Femur (tissue), 1 donor: ENCODE measurements at places on chromosomes 12 and 14.

- DNase-seq = no peak
These were observed 20.5 kb upstream of the TESC start for GRCh38 chr12:117119592-117120198.

GRCh38 chr12:73951956-73952703, 585.5 kb upstream of the ATXN7L3B start:
- no peak for DNase-seq

GRCh38 chr12:121334513-121335343, 17.5 kb downstream of the ANAPC5 start:
- DNase-seq = no peak

GRCh38 chr14:34299360-34299759, 162.7 kb downstream of the SPTSSA start:
- DNase-seq = no peak

DNA sequence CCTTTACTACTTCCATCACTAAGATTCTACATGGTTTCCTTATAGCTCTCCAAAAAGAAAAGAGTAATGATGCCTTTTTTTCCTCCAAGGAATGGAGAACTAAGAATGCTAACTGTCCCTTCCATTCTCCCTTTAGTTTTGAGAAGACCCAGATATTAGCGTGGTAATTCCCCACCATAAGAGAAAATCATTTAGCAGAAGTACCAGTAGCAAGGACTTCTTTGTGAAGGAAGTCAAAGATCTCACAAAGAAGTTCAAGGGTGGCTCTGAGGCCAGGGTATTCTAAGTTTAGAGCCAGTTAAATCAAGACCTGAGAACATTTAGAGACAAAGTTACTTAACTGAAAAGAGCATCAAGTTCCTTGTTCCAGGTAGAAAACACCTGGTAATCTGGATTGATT, 7.3 kb downstream of the USP15 start:
- DNase-seq = no peak

GRCh38 chr12:46266382-46266791, 2.5 kb downstream of the SLC38A1 start:
- DNase-seq = no peak

DNA sequence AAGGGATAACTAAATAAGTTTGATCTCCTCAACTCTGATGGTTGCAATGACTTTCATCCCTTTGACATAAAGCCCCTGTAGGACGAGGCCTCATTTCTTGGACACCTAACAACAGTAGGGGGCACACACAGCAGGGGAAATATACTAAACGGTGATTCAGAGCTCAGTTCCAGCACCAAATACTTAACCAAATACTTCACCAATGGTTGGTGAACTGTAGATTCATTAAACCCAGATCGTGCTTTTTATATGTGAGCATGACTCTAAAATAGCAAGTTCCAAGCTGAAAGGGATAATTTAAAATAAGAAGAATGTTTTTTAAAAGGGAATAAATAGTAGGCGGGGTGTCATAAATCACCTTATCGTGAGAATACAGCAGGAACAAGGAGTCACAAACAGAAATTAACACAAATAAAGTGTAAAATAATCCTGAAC, 53.2 kb downstream of the ATG2B start:
- no peak for DNase-seq

DNA sequence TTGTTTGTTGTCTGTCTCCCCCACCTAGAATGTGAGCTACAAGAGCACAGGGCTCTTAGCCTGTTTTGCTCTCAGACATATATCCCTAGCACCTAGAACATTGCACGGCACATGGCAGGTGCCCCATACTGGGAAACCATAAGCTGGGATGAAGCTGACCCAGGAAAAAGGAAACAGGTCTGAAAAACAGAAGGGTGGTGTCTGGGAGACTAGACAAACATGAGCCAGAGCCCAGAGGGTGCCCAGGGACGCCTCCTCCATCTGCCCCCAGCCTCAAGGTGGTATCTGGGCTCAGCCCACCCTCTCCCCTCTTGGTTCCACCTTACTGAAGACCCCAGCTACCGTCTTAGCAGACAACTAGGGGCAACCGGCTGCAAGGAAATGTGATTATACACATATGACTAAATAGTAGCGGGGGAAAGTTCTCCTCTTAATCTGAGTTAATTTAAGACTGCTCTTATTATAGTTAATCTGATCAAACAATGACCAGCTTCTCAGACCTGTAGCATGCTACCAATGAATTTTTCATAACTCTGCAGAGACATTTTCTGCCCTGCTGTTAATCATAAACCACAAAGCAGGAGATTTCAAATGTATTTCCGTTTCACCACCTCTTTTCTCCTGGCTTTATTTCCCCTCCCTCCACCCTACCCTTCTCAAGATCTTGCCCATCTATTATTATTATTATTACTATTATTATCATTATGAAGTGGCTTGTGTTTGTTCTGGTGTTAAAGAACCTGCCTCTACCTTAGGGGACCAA, 31.9 kb downstream of the KSR2 start:
- no peak for DNase-seq

GRCh38 chr14:51094282-51094821, 553 bp downstream of the TRIM9 start:
- DNase-seq = peak; percentile 28

DNA sequence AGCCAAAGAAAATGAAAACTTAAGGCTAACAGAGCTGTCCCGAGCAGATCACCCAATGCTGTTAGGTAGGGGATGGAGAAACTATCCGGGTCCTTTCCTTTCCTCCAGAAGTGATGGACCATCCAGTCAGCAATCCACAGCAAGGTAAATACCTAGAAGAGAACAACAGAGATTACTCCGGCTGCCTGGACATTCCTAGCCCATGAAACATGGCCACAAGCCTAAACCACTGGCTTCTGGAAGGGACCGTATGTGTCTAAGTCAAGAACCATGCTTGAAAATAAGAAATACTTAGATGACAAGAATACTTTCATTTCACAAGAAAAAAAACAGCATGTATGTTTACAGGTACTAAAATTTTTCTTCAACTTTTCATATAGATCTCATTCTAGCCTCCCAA, 152.9 kb downstream of the SLC41A2 start:
- DNase-seq = no peak

- DNase-seq = no peak
These were observed 171.0 kb upstream of the PRICKLE1 start for GRCh38 chr12:42760550-42760949.

DNA sequence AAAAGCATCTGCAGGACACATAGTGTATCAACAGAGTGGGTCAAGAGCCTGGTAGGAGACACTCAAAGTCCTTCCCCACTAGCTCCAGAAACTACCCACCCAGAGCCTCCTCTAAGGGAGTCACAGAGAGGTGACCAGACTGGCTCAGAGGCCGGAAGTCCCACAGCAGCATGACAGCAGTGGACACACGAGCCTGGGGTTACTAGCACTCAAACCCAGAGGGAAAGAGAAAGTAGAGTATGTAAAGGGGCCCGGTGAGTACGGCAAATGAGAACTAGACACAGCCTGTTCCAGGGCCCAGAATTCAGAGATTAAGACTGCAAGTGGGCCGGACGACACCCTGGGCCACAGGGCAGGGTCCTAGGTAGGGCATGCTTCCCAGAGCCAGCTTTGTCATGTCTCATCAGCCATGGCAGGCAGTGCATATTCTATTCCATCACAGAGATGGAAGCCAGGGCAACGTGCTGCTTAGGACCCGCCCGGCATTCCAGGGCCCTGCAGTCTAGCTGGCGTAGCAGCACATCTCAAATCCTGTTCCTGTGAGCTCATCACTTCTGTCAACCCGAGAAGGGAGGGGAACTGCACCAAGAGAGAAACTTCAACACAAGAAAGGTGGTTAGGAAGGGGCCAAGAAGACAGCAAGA, 4.2 kb downstream of the IFFO1 start:
- DNase-seq = peak; percentile 59

- DNase-seq = no peak
These were observed 191.7 kb upstream of the DIO2 start for GRCh38 chr14:80403036-80403435.

- peak; percentile 41 for DNase-seq
These were observed 242.0 kb downstream of the NEDD1 start for GRCh38 chr12:97148941-97149559.

DNA sequence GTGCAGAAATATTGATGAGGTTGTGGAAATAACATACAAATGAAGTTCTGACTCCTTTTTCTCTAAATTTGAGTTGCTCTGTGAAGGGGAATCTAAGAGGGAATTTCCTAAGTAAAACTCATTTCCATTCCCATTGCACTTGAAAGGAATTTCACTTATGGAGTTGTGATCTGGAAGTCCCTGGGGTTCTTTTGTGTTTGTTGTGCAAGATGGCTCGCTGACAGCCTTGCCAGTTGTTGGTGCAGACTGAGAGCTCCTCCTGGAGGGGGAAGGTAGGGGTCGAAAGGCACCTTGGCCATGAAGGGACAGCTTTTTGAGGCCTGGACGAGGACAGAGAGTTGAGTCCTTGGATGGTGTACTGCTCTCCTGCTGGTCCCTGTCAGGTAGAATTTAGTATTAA, 72.0 kb downstream of the C12orf56 start:
- DNase-seq = no peak

DNA sequence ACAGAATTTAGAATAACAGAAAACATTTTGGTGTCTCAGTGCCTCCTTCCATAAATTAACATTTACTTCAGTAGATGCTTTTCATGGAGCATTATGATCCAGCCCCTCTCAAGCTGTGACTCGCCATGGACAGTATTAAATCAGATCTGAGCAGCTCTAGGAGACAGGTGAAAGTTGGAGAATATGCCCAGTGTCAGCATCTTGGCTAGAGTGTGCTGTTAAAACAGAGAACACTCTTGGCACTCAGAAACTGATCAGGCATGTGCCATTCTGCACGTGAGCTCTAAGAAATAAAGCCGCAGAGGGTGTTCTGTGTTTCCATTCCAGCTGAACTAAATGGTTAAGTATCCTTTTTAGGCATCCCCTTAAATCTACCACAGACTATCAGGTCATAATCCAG, 68.0 kb downstream of the DIP2B start:
- no peak for DNase-seq

- no peak for DNase-seq
These were observed 8.3 kb downstream of the GALNT16 start for GRCh38 chr14:69268223-69268622.

DNA sequence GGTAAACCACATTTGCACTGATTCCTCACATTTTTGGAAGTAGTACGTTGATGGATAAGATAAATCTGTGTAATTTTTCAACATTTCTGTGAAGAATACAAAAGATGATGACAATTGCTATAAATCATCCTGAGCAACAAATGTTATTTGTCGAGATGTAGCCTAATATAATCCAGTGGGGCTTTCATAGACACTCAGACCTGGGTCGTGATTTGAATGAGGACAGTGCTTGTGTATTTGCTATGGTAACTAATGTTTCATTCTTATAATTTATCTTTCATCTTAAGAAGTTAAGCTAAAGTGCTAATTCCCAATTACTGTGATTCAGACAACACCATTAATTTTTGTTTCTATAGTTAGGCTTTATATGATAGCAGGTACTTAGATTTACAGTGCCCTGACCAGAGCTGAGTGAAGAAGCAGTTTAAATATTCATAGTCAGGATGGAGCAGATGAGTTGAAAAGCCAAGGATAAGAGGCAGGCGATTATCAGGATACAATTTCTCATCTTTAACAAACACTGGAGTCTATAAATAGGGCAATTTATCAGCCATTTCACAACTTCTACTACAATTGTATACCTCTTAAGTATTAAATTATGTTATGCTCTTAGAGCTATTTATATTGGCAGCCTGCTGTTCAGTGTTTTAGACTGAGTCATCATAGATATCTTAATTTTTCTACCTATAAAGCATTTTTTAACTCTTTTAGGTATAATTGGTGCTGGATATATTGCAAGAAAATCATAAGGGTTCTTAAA, 359.9 kb downstream of the TRHDE start:
- DNase-seq = no peak

GRCh38 chr14:68541178-68541896, 251.5 kb downstream of the ZFP36L1 start:
- DNase-seq = no peak

- no peak for DNase-seq
These were observed 159.9 kb upstream of the TMTC1 start for GRCh38 chr12:29943683-29944082.

DNA sequence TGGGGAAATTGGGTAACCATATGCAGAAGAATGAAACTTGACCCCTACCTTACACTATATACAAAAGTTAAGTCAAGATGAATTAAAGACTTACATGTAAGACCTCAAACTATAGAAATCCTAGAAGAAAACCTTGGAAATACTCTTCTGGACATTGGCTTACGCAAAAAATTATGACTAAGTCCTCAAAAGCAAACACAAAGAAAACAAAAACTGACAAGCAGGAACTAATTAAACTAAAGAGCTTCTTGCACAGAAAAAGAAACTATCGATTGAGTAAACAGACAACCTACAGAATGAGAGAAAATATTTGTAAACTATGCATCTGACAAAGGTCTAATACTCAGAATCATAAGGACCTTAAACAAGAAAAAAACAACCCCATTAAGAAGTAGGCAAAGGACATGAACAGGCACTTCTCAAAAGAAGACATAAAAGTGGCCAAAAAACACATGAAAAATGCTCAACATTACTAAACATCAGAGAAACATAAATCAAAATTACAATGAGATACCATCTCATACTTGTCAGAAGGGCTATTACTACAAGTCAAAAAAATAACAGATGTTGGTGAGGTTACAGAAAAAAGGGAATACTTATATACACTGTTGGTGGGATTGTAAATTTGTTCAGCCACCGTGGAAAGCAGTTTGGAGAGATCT, 37.0 kb upstream of the CFAP54 start:
- no peak for DNase-seq

DNA sequence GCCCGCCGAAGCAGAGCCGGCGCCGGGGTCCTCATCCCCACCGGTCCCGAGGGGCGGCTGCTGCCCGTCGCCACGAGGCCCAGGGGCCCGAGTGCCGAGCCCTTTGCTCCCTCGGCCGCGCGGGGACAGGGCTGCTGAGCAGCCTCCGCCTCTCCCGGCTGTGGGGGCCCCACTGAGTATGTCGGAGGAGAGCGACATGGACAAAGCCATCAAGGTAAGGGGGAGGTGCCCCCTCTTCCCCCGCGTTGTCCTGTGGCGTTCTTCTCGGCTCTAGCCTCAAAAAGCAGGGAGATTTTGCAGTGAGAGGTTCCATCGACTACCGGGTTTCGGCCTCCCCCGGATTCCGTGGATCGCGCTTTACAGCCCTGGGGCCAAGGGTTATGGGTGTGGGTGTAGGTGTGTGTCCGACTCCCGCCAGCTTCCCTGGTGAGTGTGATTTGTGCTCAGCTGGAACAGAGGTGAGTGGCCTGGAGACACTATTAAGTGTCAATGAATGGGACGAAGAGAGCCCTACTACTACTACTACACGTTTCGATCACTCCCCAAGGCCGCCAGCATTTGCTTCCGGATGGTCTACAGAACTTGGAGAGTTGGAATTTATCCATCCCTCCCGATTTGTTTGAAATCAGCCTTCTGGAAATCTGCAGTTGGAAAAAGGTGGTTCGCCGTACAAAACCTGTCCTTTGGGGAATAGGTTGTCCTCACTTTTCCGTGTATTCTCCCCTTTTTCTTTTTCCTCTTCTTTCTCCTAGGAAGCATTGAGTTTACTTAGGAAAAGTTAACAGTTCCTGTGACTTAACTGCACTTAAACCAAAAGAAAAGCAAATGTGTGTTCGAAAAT, 748 bp downstream of the MAPKAPK5 start:
- no peak for DNase-seq
